ENCODE measurements at places on chromosomes 13 and 19. TPM values are rescaled to one million over a fixed set of nuclear protein-coding genes. Genes with fewer than 3 reads are reported as not detected.

TMEM255B gene
- total RNA-seq: 4.8 TPM

GPC6 gene
- 24.3 TPM for total RNA-seq

ZNF628 gene
- 14.0 TPM for total RNA-seq

CEACAM7 gene
- 0.21 TPM for total RNA-seq

UCHL3 gene
- 46.9 TPM for total RNA-seq
